SK-N-SH (cell line): ENCODE measurements at places on chromosomes 12 and 14. TPM values are rescaled to one million over a fixed set of nuclear protein-coding genes. Genes with fewer than 3 reads are reported as not detected.

GRCh38 chr14:81427348-81428058 lies 27.4 kb upstream of the STON2 start:
- DNase-seq = peak; percentile 32

- DNase-seq = no peak
These were observed 9.9 kb downstream of the SPIC start for GRCh38 chr12:101485021-101485420.

The CCDC196 gene
- polyA plus RNA-seq = not detected in 2 replicates

GRCh38 chr12:117011988-117012805 lies 87.0 kb downstream of the TESC start:
- DNase-seq = no peak

DNA sequence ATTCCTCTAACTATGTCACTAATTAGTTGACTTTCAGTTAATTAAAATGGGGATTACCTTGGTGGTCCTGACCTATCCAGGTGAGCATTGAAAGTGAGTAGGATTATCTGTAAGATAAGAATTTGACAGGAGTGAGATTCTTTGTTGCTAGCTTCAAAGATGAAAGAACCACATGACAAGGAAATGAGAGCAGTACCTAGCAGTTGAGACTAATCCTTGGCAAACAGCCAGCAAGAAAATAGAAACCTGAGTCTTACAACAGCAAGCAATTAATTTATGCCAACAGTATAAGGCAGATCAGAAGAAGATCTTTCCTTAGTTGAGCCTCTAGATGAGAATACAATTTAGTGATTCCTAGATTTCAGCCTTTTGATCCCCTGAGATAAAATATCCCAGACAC lies 1058.4 kb downstream of the LRFN5 start:
- no peak for DNase-seq

- no peak for DNase-seq
These were observed 53.3 kb downstream of the C12orf50 start for GRCh38 chr12:87975879-87976278.

- DNase-seq = no peak
These were observed 131.9 kb downstream of the GRIN2B start for GRCh38 chr12:13849456-13849855.

GRCh38 chr12:100141666-100141997 lies 1.0 kb downstream of the BLTP3B start:
- no peak for DNase-seq

DNA sequence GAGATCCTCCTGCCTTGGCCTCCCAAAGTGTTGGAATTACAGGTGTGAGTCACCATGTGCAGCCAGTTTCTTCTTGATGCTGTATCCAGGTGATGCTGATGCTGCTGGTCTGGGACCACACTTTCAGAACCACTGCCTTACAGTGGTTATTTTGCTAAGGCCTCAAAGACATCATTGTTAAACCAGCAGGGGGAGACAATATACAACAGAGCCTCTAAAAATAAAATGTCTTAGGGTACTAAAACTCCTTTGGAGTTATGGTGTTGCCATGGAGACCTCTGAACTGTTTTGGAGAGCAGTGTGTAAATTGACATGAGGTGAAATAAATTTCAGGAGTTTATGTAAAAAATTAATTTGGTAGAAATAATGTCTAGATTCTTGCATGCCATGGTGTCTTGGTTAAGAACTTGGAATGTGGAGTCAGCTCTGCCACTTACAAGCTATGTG lies 1.1 kb upstream of the ARG2 start:
- peak; percentile 67 for DNase-seq

DNA sequence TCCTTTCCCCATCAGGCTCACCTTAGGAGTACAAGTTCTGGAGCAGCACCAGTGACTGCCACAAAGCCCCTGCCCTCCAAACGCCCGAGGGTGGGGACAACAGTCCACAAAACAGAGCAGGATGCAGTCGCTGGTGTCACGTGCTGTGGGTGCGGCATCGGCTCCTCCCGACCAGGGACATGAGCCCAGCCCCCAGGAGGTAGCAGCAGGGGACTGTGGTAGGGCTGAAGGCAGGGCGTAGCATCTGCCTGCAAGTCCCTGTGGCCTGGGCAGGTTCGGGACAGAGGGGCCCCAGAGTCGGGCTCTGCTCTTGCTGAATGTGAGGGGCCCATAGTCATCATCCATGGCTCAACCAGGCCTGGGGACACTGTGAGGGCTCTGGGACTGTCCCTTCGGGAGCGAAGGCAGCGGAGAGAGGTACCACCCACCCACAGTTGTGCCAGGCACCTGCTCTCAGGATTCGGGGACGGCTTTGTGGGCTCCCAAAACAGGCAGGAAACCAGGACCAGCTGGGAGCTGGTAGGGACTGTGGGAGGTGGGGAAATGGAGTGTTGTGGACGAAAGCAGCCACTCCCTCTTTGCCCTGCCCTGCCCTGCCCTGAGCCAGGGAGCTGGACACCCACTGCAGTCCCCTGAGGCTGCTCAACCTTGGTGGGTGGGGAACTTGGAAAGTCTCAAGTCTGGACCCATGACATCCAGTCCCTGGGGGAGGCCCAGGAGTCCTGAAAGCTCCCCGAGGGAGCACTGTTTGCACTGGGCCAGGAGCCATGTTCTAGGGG lies 30.7 kb downstream of the FBRSL1 start:
- no peak for DNase-seq

The PPP1R36 gene
- polyA plus RNA-seq = 0.08 and 0.15 TPM in 2 replicates

- no peak for DNase-seq
These were observed 159.9 kb downstream of the PDE3A start for GRCh38 chr12:20528208-20528607.

- DNase-seq = no peak
These were observed 9.4 kb upstream of the SELPLG start for GRCh38 chr12:108642899-108643654.

GRCh38 chr14:76490735-76491134 lies 114.8 kb downstream of the ESRRB start:
- no peak for DNase-seq

- DNase-seq = peak; percentile 73
These were observed 26.2 kb downstream of the SUSD6 start for GRCh38 chr14:69637503-69638031.

The KRT1 gene
- not detected in 2 replicates for polyA plus RNA-seq

The CRY1 gene
- 4.9 and 6.7 TPM in 2 replicates for polyA plus RNA-seq

The VTI1B gene
- 59.2 and 71.8 TPM in 2 replicates for polyA plus RNA-seq

The ISM2 gene
- polyA plus RNA-seq = 0.08 and 0.20 TPM in 2 replicates

DNA sequence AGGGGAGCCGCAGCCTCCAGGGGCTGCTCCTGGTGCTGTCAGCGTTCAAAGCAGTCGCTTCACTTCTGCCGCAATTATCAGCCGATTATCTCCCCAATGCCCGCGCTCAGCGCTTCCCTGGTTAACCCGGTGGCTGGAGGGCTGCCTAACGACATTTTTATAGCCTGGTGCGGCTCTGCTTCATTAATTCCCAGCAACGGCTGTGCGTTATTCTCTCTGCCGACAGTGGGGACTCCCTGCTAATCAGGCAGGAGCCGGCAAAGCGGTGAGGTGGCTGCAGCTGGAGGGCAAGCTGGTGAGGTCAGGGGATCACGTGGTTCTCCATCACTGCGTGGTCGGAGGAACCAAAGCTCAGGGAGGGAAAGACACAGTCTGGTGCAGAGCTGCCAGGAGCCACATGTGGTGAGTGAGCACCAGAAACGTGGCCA lies 62.9 kb downstream of the GLRX5 start:
- peak; percentile 78 for DNase-seq

- no peak for DNase-seq
These were observed 52.3 kb upstream of the EGLN3 start for GRCh38 chr14:34003082-34003668.

GRCh38 chr14:72744416-72745120 lies 149.3 kb downstream of the DPF3 start:
- DNase-seq = no peak

The SALL2 gene
- 7.5 and 9.1 TPM in 2 replicates for polyA plus RNA-seq

GRCh38 chr14:35332517-35333263 lies 40.5 kb downstream of the PSMA6 start:
- peak; percentile 22 for DNase-seq

The RHEBL1 gene
- 2.2 and 2.3 TPM in 2 replicates for polyA plus RNA-seq

The RNF212B gene
- not detected in 2 replicates for polyA plus RNA-seq

DNA sequence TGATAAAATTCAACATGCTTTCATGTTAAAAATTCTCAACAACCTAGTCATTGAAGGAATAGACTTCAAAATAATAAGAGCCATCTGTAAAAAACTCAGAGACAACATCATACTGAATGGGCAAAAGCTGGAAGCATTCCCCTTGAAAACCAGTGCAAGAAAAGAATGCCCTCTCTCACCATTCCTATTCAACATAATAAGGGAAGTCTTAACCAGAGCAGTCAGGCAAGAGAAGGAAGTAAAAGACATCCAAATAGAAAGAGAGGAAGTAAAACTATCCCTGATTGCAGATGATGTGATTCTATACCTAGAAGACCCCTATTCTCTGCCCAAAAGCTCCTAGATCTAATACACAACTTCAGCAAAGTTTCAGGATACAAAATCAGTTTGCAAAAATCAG lies 52.9 kb downstream of the APOBEC1 start:
- DNase-seq = no peak

GRCh38 chr14:32008602-32009193 lies 68.4 kb upstream of the ARHGAP5 start:
- no peak for DNase-seq

- DNase-seq = peak; percentile 58
These were observed 52.9 kb downstream of the ANO6 start for GRCh38 chr12:45268672-45269411.

DNA sequence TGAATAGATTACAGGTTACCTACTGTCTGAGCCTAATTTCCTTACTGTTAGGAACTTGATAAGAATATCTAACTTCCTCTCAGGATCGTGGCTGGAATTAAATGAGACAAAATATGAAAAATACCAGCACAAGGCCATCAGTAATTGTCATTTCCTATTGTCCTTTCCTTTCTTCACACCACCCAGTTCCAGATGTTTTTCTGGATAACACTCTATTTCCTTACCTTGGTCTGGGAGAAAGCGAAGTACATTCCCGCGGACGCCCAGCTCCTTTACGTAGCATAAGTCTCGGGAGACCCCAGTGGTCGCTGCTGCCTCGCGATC lies 376 bp downstream of the GDF3 start:
- no peak for DNase-seq

GRCh38 chr14:54253195-54253947 lies 143.4 kb upstream of the CDKN3 start:
- DNase-seq = no peak

- peak; percentile 35 for DNase-seq
These were observed 8.0 kb downstream of the PHB2 start for GRCh38 chr12:6962285-6963015.

- no peak for DNase-seq
These were observed 840.3 kb downstream of the GALC start for GRCh38 chr14:87152693-87153092.

The GOLGA3 gene
- polyA plus RNA-seq = 16.9 and 18.0 TPM in 2 replicates

DNA sequence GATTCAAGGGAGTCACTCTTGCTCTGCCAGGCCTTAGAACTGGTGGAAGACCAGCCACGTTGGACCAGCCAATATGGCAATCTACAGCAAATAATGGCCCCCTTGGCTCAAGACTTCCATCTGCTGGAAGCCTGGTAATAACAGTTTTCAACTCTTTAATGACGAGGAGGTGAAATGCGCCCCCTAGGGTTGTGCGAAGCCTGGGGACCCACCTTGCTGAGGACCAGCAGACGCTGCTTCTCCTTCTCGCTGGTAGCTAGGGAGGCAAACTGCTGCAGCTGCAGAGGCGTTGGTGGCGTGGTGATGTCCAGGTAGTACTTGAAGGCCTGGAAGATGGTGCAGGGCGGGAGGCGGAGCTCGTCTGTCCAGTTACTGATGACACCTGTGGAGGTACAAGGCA lies 41.5 kb upstream of the FBXO21 start:
- DNase-seq = no peak

- DNase-seq = peak; percentile 19
These were observed 651 bp downstream of the TMEM117 start for GRCh38 chr12:43836475-43836989.

The MYRFL gene
- not detected in 2 replicates for polyA plus RNA-seq

DNA sequence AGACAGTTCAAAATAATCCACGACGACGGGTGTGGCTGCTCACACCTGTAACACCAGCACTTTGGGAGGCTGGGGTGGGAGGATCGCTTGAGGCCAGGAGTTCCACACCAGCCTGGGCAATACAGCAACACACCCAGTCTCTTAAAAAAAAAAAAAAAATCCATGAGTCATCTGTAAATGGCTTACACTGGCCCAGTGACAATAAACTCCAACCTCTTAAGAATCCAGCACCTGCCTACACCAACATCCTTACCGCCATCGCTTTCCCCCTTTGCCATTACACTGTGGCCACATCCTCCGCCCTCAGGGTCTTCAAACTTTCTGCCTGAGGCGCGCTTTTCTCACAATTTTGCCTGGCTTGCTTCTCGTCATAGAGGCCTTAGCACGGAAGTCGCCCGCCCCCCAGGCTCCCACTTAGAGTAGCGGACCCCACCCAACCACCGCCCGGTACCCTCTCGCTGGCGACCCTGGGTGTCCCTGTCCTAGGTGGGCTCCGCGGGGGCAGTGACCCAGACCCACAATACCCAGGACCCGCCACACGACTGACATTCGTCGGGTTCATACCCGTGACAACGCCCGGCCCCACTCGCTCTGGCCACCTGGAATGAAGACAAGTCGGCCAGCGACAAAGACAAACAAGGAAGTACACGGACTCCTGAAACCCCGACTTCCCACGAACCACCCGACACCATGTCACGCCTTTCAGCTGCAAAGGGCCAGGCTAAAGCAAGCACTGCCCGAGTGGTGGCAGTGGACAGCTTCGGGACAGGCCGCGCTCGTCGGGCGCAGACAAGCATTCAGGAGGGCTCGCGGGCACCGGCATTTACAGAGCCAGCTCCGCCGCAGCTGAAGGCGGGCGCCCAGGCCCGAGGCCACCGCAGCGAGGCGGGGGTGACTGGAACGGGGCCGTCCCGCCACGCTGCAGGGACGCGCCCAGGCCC lies 636 bp downstream of the GOLGA3 start:
- no peak for DNase-seq

DNA sequence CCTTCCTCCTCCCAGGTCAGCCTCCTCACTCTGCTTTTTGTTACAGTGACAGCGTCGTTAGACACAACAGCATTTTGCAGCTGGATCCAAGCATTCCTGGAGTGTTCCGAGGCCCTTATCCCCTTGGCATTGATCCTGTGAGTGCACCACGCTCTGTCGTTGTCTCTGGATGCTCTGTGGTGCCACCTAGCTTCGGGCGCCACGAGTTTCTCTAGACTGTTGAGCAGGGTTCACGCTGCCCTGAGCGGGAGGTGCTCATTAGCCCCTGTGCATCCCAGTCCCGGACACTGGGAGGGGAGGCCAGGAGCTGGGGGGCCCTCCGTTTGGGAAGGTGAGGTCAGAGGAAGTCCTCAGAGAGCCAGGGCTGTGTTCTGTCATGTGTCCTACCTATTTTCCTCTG lies 17.3 kb upstream of the DNAH10 start:
- peak; percentile 41 for DNase-seq

- DNase-seq = no peak
These were observed 193.3 kb downstream of the PHLDA1 start for GRCh38 chr12:75838309-75838708.

- no peak for DNase-seq
These were observed 30.3 kb downstream of the YEATS4 start for GRCh38 chr12:69389831-69390230.

The NUP107 gene
- 30.9 and 47.5 TPM in 2 replicates for polyA plus RNA-seq

The MOAP1 gene
- 25.0 and 42.0 TPM in 2 replicates for polyA plus RNA-seq

The C12orf50 gene
- 0.03 and 0.10 TPM in 2 replicates for polyA plus RNA-seq

The ESR2 gene
- polyA plus RNA-seq = 0.03 TPM in 2 replicates

The WNT1 gene
- polyA plus RNA-seq = not detected in 2 replicates

- no peak for DNase-seq
These were observed 63.2 kb upstream of the SLC24A4 start for GRCh38 chr14:92259613-92260357.

- DNase-seq = no peak
These were observed 46.9 kb downstream of the KLRG1 start for GRCh38 chr12:9036227-9036626.

- no peak for DNase-seq
These were observed 8.1 kb downstream of the PTPN6 start for GRCh38 chr12:6959058-6959804.
